ENCODE measurements at places on chromosomes 1 and 21.

- no peak for DNase-seq
Measured at GRCh38 chr1:235670157-235670776, 20.7 kb upstream of the GNG4 start.

- DNase-seq: no peak
Measured at GRCh38 chr1:67148516-67149178, 13.9 kb upstream of the C1orf141 start.

DNA sequence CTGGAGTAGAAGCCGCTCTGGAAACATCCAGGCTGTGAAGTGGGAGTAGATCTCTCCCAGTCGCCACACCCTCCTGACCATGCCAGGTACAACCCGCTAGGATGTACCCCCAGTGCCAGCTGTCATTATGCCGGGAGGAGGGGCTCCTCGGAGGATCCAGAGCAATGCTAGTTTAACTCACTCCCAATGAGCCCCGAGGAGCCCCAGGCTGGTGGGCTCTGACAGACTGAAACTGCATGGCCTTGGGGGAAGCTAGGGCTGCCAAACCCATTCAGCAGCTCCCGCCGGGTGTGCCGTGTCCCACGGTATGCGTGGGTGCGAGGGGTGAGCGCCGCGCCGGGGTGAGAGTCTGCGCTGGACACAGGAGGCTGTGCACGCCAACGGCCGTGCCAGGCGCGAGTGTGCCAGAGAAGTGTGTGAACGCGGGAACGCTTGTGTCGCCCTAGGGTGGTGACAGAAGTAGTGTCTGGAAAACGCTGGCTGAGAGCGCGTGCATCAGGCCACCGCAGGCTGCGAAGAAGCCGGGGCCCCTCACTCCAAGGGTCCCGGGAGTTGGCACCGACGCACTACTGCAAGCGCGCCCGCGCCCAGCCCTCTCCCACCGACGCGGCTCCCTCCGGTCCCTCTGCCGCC is 177.1 kb upstream of the EDN2 start:
- no peak for DNase-seq

DNA sequence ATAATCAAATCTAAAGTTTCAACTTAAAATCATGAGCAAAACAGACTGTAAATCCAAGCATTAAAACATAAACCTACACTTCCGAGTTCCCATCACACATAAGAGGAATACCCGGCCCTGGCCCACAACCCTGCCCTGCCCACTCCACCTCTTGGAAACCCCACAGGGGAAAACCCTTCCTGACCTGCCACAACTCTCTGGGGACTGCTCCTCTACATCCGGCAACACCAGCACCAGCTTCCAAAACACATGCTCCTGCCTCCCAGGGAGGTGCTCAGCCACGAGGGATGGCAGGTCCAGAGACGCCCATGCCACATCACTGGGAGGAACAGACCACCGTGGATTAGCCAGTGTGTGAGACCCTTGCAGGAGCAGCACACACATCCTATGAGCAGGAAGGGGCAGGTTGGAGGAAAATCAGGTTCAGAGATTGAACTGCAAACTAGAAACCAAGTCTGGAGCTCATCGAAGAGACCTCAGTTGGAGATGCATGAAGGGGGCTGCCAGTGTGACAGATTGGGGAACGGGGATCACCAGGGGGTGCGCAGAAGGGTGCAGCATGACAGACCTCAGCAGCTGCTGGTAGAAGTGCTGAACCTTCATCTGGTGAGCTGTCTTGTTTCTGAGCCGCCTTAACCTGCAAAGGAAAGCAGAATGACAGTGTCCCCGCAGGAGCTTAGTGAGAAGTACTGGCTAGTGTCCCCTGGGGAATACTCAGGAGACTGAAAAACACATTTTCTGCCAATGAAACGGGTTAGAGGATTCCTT is 25.8 kb upstream of the LSS start:
- no peak for DNase-seq

GRCh38 chr1:202577381-202577780 is 132.9 kb downstream of the SYT2 start:
- DNase-seq: no peak

- no peak for DNase-seq
Measured at GRCh38 chr1:56190806-56191365, 388.5 kb downstream of the PLPP3 start.

GRCh38 chr21:34886240-34887104 is 162.6 kb downstream of the RUNX1 start:
- DNase-seq: no peak

DNA sequence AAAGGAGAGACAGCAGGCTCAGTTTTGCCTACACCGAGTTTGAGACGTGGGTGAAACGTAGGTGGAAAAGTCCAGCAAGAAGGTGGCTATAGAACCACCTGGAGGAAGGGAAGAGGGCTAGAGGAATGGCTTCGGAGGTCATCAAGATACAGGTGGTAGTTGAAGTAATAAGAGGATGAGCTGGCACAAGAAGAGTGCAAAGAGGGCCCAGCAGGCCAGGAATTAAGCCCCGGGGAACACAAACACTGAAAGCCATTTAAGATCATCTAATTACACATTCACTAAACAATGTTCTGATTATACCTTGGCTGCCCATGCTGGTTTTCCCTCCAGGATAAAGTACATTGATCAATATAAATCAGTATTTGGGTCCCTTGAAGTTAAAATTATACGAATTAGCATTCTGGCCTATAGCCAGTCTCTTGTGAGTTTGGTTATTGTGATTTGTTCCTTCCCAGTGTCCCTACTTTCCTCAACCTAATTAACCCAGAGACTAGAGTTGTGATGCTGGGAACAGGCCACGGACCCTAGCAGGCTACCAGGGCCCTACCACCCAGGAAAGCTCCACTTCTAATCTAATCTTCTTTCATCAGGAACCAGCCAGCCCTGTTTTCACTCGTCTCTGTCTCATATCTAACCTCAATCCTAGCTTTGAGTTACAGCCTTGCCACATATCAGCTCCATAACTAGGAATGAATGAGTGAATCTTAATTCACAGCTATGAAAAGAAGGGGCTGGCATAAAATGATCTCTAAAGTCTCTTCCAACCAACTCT is 26.4 kb upstream of the PPP1R15B start:
- no peak for DNase-seq

GRCh38 chr1:50047916-50048694 is 24.4 kb upstream of the AGBL4 start:
- DNase-seq: peak; percentile 21

- DNase-seq: no peak
Measured at GRCh38 chr1:6245869-6246496, 2.0 kb downstream of the HES3 start.

DNA sequence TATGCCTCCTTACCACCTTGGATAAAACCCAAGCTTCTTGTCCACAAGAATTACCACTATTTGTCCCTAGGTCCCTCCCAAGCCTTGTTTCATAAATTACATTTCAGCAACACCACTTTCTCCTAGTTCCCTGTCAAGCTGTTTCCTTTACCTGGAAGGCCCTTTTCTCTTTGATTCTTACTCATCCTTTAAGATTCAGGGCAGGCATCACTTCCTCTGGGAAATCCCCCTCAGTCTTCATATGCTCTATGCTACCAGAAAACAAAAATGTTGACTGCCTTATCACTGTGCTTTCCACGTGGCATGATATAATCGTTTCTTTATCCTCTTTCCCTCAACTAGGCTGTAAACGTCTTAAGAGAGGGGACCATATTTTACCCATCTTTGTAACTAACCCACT is 102.7 kb downstream of the LYST start:
- DNase-seq: no peak

DNA sequence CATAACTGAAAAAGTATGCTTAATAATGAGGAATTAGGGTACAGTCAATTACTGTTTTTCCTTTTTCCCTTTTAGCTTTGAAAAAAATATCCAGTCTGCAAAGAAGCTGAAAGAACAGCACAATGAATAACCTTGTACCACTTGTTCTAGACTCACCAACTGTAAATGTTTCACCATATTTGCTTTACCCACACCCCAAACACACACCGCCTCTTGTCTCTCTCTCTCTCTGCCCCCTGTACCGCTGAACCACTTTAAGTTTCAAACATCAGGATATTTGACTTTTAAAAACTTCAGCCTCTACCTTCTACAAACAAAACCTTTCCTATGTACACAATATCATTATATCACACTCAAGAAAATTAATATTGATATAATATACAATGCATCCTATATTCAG is 197.1 kb downstream of the COP1 start:
- no peak for DNase-seq

- no peak for DNase-seq
Measured at GRCh38 chr1:11245904-11246719, 16.2 kb downstream of the MTOR start.

GRCh38 chr1:31807273-31808048 is 8.4 kb downstream of the SPOCD1 start:
- DNase-seq: no peak

DNA sequence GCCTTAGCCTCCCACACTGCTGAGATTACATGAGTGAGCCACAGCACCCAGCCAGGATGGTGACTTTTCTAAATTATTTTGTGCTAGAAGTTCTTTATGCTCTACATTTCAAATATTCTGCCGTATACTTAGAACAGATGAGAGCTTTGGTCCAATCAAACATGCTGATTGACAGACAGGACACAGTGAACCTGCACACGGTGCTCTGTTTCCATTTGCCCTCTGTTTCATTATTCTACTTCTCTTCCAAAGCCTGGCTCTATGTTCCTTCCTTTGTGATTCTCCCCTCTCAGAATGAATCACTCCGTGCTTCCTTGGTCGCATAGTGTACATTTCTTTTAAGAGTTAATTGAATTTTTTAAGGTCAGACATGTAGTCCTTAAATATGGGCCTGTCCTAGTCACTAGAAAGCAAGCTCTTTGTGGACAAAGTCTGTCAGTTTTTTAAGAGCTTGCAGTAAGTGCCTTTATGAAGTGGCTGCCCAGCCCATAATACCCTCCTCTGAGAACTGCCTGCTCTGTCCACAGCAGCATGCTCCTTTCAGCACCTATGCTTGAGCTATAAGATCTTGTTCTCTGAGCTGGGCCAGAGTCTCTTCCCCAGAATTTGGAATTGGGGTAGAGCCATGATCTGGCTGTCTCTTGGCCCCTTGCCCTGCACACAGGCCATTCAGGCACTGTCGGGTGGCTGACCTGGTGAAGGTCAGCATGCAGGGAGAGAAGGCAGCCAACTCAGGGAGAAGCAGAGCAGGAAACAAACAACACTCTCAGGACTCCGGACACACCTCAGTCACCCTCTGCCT is 66.8 kb upstream of the SLC44A3 start:
- no peak for DNase-seq

DNA sequence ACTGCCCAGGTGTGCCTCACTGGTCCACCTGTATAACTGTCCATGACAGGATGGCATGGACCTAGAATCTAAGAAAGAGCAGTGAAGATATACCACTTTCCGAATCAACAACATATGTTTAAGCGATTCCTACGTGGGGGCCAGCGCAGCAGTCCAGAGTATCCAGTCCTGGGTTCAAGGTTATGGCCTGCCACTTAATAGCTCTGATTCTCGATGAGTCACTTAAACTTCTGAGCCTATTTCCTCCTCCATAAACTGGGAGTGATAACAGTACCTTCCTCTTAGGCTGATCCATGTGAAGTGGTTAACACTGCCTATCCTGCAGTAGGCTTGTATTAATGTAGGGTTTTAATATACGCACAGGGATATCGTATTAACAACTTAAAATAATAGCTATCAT is 2.8 kb downstream of the STPG1 start:
- no peak for DNase-seq

GRCh38 chr1:169623132-169623926 is 6.6 kb downstream of the SELP start:
- no peak for DNase-seq

- DNase-seq: no peak
Measured at GRCh38 chr1:158819461-158820443, 11.4 kb upstream of the MNDA start.

GRCh38 chr1:33367485-33368405 is 46.8 kb upstream of the A3GALT2 start:
- peak; percentile 86 for DNase-seq

DNA sequence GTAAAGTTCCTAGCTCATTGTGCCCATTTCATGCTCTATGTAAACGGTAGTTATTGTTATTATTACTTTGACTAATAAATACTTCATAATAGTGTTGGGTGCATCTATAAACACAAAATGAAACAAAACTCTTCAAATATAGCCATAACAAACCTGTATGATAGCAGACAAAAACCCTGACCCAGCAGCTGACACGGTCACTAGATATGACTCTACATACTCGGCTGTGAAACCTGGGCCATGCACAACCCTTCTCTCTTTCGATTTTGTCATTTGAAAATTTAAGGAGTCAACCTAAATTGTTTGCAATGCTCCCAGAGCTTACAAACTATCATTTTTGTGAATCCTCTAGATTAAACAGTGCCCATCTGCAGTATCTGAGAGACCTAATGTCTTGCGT is 8.0 kb upstream of the RGS13 start:
- no peak for DNase-seq

DNA sequence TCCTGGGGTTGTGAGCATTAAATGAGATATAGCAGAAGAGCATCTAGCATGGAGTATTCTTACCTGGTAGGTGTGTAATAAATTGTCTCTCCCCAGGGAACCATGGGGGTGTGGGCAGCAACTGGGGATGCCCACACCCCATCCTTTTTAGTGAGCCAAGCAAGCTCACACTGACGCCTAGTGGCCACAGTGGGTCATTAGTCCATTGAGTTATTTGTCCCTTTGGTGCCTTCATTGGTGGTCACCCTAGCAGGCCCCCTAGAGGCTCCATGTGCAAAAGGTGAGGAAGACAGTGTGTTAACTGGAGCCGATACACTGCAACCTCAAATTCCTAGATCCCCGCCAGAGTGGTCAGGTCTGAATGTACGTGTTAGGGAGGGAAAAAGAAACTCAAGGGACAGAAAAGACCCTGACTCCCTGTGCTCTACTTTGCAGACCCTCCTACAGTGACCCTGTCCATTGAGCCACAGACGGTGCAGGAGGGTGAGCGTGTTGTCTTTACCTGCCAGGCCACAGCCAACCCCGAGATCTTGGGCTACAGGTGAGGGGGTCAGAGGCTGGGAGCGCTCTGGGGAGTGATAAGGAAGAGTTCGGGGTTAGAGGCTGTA is 93.3 kb upstream of the CD1D start:
- DNase-seq: no peak

DNA sequence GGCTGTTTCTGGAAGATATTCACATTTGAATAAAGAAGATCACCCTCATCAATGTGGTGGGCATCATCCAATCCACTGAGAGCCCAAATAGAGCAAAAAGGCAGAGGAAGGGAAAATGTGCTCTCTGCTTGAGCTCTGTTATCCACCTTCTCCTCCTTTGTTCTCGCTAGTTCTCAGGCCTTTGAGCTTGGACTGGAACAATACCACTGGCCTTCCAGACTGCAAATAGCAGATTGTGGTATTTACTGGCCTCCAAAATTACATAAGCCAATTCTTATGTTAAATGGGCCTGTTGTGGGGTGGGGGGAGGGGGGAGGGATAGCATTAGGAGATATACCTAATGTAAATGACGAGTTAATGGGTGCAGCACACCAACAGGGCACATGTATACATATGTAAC is 219.3 kb downstream of the C1orf94 start:
- no peak for DNase-seq

GRCh38 chr1:43849670-43850069 is 83.9 kb upstream of the ARTN start:
- no peak for DNase-seq

GRCh38 chr1:39170731-39171667 is 33.5 kb upstream of the MACF1 start:
- DNase-seq: no peak

GRCh38 chr1:25914074-25914995 is 8.1 kb upstream of the STMN1 start:
- no peak for DNase-seq

- peak; percentile 83 for DNase-seq
Measured at GRCh38 chr1:20485527-20486456, at the start of gene CAMK2N1. TSS of gene CAMK2N1 (minus strand) at chr1:20486210. CDS start at chr1:20485379, 831 bp downstream.

- DNase-seq: no peak
Measured at GRCh38 chr1:26234644-26235370, 807 bp downstream of the CEP85 start.
